Chondrocyte (in vitro differentiated cells): ENCODE measurements at places on chromosomes 1 and 21.

DNA sequence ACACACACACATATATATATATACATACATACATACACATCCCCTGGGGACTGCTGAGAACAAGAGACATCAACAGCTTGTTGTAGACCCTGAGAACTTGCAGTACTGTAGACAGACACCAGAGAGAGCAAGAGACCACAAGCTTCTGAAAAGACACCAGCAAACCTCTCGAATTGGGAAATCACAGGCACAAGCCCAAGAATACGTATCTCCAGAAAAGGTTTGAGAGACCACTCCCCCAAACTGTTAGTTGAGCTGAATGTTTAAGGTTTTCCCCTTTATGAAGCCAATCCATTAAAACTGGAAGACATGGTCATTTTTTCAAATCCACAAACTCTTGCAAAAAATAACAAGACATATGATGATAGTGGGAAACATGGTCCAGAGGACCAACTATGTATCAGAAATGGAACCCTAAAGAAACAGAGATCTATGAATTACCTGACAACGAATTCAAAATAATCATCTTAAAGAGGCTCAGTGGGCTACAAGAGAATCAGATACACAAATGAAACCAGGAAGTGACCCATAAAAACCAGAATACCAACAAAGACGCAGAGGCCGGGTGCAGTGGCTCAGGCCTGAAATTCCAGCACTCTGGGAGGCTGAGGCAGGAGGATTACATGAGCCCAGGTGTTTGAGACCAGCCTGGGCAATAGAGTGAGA is 45.1 kb downstream of the SLC2A1 start:
- DNase-seq: no peak

DNA sequence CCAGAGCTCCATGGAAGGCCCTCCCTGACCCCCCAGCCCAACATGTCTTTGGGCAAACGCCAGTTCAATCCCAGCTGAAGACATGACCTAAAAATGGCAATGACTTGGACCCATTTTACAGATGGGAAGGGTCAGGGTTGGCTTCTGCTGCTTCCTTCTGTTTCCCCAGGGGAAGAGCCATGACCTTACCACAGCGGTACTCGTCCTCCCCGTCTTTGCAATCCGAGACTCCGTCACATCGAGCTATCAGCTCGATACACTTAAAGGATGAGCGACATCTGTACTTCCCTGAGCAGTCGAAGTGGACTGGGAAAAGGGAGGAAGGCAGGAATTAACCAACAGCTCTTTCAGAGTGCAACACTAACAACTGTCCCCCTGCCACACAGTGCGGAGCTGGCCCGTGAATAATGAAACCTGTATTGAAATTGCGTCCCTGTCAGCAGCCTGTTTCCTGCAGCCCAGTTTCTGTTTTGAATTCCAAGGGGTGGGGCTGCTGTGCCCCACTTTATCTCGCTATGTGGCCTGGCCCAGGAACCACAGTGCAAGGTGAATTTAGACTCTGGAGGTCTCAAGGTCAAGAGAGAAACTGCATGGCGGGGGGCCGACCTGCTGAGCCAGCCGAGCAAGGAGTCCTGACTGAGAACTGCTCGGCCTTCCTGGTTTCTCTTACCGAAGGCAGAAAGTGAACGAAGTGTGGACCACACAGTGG is 7.0 kb downstream of the TMPRSS3 start:
- DNase-seq: no peak

DNA sequence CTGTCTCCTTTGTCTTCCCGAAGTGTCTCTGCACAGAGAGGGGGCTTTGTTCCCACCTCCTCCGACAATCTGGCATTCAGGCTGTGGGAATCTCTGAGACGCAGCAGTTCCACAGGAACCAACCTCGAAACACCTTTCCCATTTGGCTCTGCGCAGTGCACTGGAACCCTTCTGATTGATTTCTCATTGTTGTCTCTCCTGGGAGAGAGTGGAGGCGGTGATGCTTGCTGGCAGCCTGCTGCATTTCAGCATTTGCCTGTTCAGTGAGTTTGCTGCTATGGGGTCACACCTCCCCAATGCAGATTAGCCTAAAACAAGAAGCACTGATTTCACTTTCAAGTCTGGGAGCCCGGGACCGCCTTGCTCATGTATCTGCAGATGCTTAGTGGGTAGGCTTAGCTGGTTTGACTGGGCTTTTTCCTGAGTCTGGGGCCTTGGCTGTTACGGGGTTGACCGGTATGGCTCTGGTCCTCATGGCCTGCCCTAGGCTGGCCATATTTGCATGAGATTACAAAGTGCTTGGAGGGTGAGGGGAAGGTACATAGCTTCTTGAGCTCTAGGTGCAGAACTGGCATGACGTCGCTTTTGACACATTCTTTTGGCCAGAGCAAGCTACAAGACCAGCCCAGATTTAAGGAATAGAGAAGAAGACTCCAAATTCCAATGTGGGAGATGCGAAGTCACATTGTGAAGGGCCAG is 695.3 kb downstream of the PTPRU start:
- DNase-seq: no peak

GRCh38 chr1:207261971-207262370 is 59.5 kb upstream of the CD55 start:
- DNase-seq: no peak

DNA sequence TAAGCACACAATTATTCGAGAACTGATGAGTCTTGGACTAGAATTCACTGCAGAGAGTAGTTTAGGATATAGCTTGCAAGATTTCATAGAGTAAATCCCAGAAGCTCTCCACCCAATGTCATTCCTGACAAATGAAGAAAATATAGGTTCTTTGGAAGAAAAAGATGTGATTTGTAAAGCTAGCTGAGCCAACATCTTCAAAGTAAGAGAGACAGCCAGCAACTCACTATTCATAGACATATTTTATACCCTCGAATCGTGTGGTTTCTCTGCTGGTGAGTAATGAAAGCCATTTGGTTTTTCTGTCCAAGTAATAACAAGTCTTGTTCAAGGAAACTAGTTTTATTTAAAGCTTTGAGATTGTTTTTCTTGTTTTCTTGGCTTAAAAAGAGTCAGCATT is 165.7 kb upstream of the SYT6 start:
- no peak for DNase-seq

GRCh38 chr1:244768186-244768585 is 67.3 kb upstream of the COX20 start:
- no peak for DNase-seq
